ENCODE measurements at places on chromosomes 5 and 9.
A peak's percentile ranks its signal among the peaks of the same experiment; 100 is the strongest.

GRCh38 chr5:45262061-45262590 lies 434.1 kb downstream of the HCN1 start:
- DNase-seq: no peak

- no peak for DNase-seq
These were observed 71.4 kb upstream of the SMIM23 start for GRCh38 chr5:171714261-171714660.

GRCh38 chr5:169602535-169602934 lies 19.0 kb downstream of the SPDL1 start:
- DNase-seq: peak; percentile 60

DNA sequence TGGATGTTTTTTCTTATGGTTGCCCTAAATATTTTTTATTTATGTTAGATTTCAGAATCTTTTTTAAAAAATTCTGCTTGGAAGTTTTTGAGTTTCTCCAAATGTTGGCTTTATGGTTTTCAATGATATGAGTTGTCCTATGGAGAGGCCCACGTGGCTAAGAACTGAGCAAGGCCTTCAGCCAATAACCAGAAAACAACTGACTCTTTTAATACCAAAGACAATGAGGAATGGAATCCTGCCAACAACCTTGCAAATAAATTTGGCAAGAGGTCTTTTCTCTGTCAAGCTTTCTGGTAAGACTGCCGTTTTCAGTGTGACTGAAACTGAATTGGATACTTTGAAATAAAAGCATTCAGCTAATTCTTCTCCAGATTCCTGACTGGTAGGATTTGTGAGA lies 1740.1 kb upstream of the WWC1 start:
- no peak for DNase-seq
